ENCODE measurements at places on chromosomes 6 and 20.
A peak's percentile ranks its signal among the peaks of the same experiment; 100 is the strongest.

GRCh38 chr6:50653253-50653652, 60.1 kb upstream of the TFAP2D start:
- no peak for DNase-seq

- peak; percentile 44 for DNase-seq
These were observed 2.9 kb downstream of the EEF1A2 start for GRCh38 chr20:63495741-63496595.

DNA sequence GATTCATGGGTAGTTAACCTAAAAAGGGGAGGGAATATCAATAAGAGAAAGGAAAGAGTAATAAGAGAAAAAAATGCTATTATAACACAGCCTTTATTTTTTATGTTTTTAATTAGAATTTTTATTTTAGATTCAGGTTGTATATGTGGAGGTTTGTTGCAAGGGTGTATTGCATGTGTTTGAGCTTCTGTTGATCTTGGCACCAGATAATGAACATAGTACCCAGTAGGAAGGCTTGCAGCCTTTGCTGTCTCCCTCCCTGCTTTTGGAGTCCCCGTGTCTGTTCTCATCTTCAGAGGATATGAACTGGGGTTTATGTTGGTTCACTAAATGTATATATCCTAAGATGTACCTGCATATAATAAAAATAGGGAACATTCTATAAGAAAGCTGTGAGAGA, 250.0 kb downstream of the UST start:
- DNase-seq, result no peak

GRCh38 chr20:48626938-48627736, 200.7 kb downstream of the PREX1 start:
- no peak for DNase-seq

DNA sequence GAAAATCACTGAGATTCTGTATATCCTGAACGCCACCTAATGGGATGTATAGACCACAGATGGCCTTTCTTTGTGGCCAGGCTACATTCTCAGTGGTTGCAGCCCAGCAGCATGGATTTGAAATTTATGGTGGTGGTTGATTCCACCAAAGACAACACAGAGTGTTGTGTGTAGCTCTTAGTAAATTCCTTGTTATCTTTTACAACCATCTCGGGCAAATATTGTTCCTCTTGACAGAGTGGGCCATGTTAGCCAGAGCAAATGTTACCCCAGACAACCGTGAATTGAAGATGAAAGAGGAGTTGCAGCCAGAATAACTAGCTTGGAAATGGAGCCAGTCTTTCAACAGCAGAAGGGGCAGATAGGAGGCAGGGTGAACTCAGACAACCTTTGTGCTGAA, 39.5 kb downstream of the SLC24A3 start:
- DNase-seq, result no peak

DNA sequence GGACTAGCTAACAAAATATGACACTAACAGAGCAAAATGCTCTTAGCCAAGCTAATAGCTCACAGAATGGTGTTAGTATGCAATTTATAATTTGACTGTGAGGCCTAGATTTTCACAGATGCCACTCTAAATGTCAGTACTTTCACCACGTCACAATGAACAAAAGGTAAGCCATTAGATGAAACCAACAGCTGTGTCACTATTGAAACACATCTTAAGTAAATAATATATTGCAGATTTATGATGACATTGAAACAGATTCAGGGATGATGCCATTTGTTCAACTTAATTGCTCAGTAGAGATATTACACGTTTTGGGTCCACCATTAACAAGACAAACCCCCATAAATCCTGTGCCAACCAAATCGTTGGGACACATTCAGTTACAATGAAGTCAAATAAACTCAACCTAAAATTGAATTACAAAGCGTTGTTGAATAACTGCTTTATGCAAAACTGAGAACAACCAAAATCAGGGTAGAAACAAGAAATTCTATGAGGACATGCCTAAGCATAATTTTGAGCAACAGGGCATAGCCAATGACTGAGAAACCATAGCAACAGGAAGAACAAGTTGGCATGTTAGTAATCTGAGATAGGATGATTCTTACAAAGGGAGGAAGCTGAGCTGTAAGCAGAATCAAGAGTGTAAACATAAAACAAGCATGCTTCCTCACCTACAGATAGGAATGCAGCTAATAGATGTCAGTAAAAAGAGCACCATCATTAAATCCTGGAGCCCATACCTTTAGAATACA, 85.6 kb upstream of the KHDRBS2 start:
- DNase-seq, result no peak

- DNase-seq, result no peak
These were observed 115.6 kb upstream of the JAG1 start for GRCh38 chr20:10789386-10789785.

DNA sequence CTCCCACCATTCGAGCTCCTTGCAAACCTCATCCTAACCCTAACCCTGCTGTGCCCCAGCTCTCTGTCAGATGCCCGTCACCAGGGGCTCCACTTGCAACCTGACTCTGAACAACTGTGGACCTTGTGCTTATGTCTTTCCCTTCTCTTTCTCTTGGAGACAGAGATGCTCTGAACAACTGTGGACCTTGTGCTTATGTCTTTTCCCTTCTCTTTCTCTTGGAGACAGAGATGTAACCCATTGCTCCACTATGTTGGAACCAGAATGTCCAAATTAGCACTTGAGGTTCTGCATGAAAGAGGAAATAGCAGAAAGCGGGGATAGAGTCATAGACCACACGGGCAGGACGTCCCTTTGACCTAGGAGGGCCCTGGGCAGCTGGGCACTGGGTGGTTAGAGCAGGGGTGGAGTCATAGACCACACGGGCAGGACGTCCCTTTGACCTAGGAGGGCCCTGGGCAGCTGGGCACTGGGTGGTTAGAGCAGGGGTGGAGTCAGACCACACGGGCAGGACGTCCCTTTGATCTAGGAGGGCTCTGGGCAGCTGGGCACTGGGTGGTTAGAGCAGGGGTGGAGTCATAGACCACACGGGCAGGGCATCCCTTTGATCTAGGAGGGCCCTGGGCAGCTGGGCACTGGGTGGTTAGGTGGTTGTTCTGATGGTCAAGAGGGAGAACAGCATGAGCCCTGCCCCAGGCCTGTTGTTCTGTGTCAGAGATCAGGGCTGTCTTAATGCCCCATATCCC, 22.2 kb downstream of the PCMTD2 start:
- DNase-seq, result no peak

DNA sequence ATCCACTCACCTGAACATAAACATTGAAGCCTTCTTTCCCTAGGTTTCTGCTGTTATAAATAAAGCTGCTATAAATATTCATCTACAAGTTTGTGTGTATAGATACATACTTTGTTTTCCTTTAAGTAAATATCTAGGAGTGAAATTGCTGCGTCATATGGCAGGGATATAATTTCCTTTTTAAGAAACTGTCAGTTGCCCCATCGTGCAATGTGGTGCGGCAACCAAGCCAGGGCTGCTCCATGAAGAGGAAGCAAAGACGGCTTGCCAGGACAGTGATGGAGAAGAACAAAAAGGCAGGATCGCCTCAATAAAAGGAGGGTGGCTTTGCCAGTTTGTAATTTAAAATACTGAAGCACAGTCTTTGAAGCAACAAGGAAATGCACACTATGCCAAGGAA, 36.6 kb downstream of the CITED2 start:
- no peak for DNase-seq

DNA sequence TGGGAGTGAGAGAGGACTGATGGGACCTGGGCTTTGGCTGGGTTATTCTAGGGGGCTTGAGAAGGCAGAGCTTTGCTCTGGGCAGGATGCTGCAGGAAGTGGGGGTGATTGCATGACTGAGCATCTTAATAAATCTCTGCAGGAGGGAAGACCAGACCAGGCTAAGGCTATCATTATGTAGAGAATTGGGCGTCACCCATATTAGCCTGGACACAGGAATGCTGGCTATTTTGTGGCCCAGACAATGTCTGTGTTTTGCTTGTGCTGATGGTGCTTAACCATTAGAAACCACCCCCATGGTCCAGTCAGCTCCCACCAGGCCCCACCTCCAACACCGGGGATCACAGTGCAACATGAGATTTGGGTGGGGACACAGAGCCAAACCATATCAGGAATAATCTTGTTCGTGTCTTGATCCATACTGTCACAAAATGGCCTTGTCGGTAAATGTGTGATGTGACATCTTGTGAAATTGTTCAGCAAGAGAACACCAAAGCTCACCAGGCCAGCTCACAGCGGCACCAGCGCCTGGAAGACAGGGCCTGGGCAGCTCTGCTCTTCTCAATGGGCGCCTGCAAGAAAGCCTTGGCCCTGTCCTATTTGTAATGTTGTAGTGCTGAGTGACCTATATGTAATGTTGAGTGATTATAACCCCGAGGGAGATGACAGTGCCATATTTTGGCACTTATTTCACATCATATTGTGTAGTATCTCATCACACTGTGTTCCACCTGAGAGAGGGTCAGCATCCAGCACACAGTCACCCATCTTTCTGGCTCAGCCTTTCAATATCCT, 211.8 kb downstream of the QKI start:
- DNase-seq, result no peak
